ENCODE measurements at places on chromosomes 5 and 9.

- peak; percentile 46 for DNase-seq
These were observed 170.7 kb downstream of the PDE4D start for GRCh38 chr5:59722874-59723273.

- no peak for DNase-seq
These were observed 316.2 kb upstream of the HAPLN1 start for GRCh38 chr5:84036842-84037241.

DNA sequence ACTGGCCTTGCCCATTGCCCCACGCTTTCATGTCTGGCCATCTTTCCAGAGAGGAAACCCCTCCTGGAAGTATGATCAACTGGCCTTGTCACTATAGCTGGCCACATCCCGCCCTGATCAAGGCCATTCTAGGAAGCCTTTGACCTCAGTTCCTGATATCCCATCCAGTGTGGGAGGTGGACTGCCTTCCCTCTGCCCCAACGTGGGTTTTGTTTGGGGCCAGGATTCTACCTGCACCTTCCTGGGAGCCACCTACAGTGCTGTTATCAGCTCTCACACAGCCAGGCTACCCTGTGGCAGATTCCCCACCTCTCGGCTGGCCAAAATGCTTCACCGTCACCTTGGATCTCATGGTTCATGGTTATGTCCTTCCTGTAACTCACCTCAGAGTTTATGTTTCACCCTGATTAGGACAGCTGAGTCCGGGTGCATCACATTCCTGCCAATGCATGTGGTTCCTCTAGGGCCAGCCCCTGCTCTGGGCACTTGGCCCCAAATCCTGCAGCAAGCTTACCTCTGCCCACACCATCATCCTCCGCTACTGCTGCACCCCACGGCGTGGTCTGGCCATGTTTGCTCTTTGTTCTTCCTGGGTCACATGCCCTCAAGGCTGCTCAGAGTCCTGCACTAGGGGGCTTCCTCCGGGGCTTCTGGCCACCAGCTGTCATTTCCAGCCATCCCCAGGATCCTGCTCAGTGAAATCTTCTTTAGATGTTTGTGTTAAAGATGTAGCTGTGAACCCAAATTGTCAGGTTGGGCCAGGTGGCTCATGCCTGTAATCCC, 24.2 kb upstream of the S1PR3 start:
- DNase-seq, result no peak

- DNase-seq, result no peak
These were observed 226.6 kb upstream of the SLC24A2 start for GRCh38 chr9:20015427-20015931.

DNA sequence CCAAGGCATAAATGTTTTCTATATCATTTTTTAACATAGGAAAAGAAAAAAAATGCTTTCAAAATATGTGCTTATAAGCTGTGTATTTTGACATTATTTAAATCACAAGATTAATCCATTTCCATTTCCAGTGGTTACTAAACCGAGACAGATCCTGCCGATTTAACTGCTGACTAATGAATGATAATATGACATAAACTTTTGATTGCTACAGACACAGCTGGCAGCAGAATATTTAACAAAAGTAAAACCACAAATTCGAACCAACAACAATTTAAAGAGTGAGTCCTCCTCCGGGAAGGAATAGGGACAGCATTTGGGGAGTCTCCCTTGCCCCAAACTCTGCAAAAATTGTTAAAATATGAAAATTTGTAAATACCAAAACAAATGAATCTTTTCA, 401.3 kb upstream of the DAB2 start:
- DNase-seq, result no peak

- DNase-seq, result no peak
These were observed 112.6 kb upstream of the MTAP start for GRCh38 chr9:21689854-21690253.

- no peak for DNase-seq
These were observed 398.1 kb upstream of the IRX1 start for GRCh38 chr5:3197304-3198073.

All from fibroblast of pulmonary artery (primary cell).